ENCODE measurements at places on chromosomes 4 and X. TPM values are rescaled to one million over a fixed set of nuclear protein-coding genes. Genes with fewer than 3 reads are reported as not detected.

GRCh38 chrX:119505945-119506344, 37.7 kb downstream of the SLC25A5 start:
- no peak for DNase-seq
- H3K4me3 ChIP-seq = no peak overlapping the region
- no peaks in the 10 kb centered on the region for H3K36me3 ChIP-seq
- no peaks in the 10 kb centered on the region for H3K27me3 ChIP-seq

- no peak overlapping the region for H3K4me3 ChIP-seq
- H3K36me3 ChIP-seq = no peaks in the 10 kb centered on the region
- DNase-seq = no peak
- H3K27me3 ChIP-seq = peaks cover 15% of the 10 kb centered on the region
- no peak overlapping the region for H3K27ac ChIP-seq
These were observed 86.7 kb upstream of the EXOC1L start for GRCh38 chr4:55732864-55733263.

Gene ADH1B
- not detected for total RNA-seq

DNA sequence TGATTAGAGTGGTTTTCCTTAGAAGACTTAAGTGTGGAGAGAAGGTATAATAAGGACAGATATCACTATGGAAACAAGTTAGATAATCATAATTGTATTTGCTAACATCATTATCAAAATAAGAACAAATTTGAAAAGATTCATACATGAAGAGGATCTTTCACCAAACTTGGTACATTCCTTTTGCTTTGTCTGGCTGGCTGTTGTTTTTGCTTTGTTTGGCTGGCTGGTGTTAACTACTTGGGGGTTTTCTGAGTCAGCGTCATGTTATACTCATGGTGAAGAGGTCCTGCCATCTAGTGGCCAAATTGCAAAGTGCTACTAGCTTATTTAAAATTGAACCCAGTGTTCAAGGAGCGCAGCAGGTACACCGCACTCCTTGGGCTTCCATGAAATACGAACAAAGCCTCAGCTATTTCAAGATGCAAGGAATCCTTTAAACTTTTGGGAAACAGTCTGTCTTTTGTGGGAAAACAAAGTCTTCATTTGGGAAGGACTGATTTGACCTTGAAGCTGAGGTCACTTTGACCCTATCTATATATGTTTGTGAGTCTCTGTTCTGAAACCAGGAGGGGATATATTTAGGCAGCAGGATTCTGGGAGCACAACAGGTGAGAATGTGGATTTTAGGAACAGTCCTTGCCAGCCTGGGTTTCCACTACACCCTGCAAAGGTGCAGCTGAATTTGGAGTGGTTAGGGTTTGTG, 129.7 kb downstream of the PLS3 start:
- no peak overlapping the region for H3K4me3 ChIP-seq
- no peaks in the 10 kb centered on the region for H3K36me3 ChIP-seq
- no peaks in the 10 kb centered on the region for H3K4me1 ChIP-seq
- H3K27me3 ChIP-seq = no peaks in the 10 kb centered on the region
- no peak overlapping the region for H3K27ac ChIP-seq

Gene PIR
- total RNA-seq = 4.2 TPM

- H3K27me3 ChIP-seq = no peaks in the 10 kb centered on the region
- H3K4me1 ChIP-seq = no peaks in the 10 kb centered on the region
- no peak overlapping the region for H3K27ac ChIP-seq
- H3K36me3 ChIP-seq = no peaks in the 10 kb centered on the region
- no peak overlapping the region for H3K4me3 ChIP-seq
These were observed 5.8 kb downstream of the DGAT2L6 start for GRCh38 chrX:70183091-70183490.

DNA sequence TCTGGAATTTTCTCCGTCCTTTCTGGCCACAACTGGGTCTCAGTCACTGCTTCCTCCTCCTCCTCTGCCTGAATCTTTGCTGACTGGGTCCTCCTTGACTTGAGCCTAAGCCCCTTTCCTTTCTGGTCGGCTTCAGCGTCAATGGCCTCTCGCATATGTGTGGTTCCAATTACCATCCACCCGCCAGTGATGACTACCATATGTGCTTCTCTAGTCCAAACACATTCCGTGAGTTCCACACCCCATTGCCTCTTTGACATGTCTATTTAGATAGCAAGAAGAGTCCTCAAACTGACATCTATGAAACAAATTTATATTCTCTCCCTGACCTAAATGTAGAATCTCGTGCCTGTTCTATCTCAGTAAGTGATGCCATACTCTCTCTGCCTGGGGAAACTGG, 19.8 kb downstream of the MXRA5 start:
- no peak for DNase-seq
- no peaks in the 10 kb centered on the region for H3K36me3 ChIP-seq
- no peak overlapping the region for H3K4me3 ChIP-seq
- no peak overlapping the region for H3K27ac ChIP-seq
- no peaks in the 10 kb centered on the region for H3K4me1 ChIP-seq
- no peaks in the 10 kb centered on the region for H3K27me3 ChIP-seq

DNA sequence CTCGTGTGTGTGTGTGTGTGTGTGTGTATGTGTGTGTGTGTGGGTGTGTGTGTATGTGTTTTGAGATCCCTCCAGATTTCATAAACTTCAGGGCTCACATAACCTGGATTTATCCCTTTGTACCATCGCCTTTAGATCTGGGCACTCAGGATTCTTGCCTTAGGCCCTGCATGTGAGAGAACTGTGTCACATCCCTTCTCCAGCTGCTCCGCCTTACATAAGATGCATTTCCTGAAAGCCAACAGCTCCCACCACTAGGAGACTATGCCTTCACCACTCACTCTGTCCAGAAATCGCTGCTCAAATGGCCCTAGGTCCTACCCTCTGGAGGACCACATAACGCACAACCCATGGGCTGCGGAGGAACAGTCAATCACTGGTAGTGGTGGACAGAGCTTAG, 348.8 kb downstream of the CCSER1 start:
- H3K4me3 ChIP-seq = no peak overlapping the region
- no peak overlapping the region for H3K27ac ChIP-seq
- H3K36me3 ChIP-seq = no peaks in the 10 kb centered on the region
- H3K27me3 ChIP-seq = no peaks in the 10 kb centered on the region

DNA sequence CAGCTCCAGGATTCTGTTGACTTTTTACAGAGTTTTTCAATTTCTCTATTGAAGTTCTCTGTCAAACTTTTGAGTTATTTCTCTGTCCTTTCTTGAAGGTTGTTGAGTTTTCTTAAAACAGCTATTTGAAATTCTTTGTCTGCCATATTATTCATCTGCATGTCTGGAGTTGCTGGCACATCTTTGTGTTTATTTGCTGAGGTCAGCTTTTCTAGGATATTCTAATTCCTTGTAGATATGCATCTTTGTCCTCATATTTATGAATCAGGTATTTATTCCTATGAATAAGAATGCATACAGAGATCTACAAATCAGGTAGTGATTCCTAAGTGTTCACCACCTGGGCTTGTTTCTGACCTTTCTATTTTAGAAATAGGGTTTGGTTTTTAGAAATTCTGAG, 546.4 kb downstream of the RAPGEF2 start:
- H3K27me3 ChIP-seq = no peaks in the 10 kb centered on the region
- no peak for DNase-seq
- no peaks in the 10 kb centered on the region for H3K36me3 ChIP-seq
- H3K27ac ChIP-seq = no peak overlapping the region
- no peaks in the 10 kb centered on the region for H3K4me1 ChIP-seq

Gene ZC4H2
- total RNA-seq = 8.9 TPM
